Fibroblast of skin of back (primary cell): ENCODE measurements at places on chromosomes 11 and 22.

DNA sequence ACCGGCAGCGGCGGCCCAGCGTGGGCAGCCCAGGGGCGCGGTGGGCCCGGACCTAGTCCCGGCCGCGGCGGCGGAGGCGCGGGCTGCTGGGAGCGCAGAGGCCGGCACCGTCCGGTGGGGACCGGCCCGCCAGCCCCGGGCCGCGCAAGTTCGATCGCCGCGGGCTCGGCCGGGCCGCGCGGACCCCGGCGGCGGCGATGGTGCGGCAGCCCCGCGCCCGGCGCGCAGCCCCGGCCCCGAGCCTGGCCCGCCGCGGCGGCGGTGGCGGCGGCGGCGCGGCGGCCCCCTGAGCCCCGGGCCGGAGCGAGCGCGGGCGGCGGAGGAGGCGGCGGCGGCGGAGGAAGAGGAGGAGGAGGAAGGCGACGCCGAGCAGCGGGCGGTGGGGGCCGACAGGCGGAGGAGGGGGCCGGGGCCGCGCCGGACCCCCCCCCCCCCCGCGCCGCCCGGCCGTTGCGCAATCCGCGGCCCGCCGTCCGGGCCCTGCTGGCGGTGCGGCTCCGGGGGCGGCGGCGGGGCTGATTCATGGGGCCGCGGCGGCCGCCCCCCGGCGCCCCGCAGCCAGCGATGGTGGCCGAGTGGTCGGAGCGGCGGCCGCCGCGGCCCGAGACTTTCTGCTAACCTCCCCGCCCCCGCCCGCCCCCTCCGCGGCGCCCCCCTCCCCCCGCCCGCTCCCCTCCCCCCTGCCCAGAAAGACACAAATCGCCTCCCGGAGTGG lies 1251.9 kb downstream of the BRD1 start:
- no peak for DNase-seq

DNA sequence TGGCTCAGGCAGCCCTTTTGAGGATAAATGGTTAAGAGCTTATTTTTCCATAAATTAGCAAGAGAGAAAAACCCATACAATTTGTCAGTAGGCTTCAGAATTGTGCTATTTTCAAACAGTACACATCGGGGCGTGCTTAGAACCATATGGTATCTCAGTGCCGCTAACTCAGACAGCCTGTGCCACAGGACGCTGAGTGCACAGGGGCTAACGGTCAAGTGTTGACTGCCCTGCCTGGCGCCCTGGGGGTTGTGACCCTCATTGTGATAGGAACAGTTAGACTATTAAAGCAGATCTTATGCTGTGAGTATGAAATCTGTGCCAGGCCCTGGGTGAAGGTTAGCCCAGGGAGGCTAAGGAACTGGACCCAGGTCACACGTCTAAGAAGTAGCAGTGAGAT lies 1519.7 kb downstream of the BRD1 start:
- no peak for DNase-seq

GRCh38 chr11:74520927-74521665 lies 27.6 kb upstream of the LIPT2 start:
- no peak for DNase-seq

- DNase-seq: peak; percentile 21
Measured at GRCh38 chr11:88206751-88207150, 31.5 kb upstream of the RAB38 start.
